Suprapubic skin (tissue), 4 donors: ENCODE measurements at places on chromosomes 6 and 20.

DNA sequence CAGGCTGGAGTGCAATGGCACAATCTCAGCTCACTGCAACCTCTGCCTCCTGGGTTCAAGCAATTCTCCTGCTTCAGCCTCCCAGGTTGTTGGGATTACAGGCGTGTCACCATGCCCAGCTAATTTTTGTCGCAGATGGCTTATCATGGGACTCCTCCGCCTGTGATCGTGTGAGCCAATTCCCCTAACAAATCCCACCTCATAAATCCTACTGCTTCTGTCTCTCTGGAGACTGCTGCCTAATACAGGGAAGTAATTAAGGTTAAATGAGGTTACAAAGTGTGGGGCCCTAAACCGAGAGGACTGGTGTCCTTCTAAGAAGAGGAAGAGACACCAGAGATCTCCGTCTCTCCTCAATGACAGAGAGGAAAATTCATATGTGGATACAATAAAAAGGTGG lies 52.0 kb downstream of the TRPC4AP start:
- DNase-seq = no peak

DNA sequence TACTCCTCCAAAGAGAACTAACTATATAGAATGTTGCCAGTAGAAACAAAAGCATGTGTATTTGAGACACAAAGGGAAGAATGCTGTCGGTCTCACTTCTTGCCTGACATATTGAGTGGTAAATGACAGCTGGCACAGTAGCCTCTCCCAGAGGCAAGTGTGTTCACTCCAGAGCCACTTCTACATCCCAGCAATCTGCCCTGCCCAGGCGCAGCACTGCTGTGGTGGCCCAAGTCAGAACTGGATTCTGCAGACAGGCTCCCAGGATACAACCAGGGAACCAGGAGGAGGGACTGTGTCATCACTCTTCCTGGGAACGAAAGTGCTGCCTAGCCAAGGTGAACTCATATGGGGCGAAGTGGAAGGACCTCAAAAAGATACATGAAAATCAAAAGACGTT lies 103.2 kb upstream of the ARMC2 start:
- peak; percentile 15 for DNase-seq

DNA sequence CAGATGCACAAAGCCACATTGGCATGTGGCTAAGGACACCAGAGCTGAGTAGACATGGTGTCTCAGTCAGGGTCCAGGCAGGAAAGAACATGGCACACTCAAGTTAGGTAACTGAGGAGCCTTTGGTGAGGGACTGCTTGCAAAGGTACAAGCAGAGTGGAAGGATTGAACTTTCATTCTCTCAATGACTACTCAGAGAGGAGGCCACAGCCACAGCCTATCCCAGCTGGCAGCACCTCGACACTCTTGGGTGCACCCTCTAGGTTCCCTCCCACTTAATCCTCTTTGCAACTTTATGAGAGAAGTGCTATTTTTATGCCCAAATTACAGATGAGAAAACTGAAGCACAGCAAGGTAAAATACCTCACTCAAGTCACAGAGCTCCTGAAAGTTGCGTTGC lies 73.4 kb downstream of the ISM1 start:
- no peak for DNase-seq

- DNase-seq = no peak
These were observed 72.7 kb downstream of the SOX4 start for GRCh38 chr6:21666201-21666691.

- DNase-seq = no peak
These were observed 65.3 kb downstream of the AIG1 start for GRCh38 chr6:143125864-143126573.

- DNase-seq = no peak
These were observed 120.1 kb upstream of the CCDC28A start for GRCh38 chr6:138653435-138653834.

DNA sequence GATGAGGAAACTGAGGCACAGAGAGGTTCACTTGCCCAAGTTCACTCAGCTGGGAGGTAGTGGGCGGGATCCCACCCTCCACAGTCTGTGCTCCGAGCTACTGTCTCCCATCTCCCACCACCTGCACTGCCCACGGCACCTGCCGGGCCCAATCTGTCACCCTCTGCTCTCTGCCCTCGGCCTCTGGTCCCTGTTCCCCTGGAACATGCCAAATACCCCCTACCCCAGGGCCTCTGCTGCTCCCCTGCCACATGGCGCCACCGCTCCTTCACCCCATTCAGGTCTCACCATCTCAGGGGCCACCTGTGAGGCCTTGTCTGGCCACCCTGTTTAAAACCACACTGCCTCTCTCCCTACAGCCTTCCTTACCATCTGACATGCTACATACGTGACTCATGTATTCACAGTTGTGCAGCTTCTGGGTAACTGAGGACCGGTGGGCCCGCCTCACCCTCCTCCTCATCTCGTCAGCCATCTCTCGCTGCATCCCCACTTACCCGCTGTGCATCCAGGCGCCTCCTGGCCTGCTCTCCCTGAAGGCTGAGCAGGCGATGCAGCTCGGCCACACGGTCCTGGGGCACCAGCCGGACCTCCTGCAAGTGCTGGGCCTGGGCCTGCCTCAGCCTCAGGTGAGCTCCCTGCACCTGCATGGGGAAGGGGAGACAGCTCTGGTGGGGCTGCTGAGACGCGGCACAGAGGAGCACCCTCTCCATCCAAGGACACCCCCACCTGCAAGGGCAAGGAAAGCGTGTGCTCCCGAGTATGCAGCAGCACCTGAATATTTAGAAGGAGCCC lies 50.6 kb downstream of the GINS1 start:
- no peak for DNase-seq

GRCh38 chr6:33410050-33410710 lies 634 bp upstream of the PHF1 start:
- DNase-seq = peak; percentile 98

GRCh38 chr6:74249658-74250057 lies 553.7 kb downstream of the CD109 start:
- DNase-seq = no peak

DNA sequence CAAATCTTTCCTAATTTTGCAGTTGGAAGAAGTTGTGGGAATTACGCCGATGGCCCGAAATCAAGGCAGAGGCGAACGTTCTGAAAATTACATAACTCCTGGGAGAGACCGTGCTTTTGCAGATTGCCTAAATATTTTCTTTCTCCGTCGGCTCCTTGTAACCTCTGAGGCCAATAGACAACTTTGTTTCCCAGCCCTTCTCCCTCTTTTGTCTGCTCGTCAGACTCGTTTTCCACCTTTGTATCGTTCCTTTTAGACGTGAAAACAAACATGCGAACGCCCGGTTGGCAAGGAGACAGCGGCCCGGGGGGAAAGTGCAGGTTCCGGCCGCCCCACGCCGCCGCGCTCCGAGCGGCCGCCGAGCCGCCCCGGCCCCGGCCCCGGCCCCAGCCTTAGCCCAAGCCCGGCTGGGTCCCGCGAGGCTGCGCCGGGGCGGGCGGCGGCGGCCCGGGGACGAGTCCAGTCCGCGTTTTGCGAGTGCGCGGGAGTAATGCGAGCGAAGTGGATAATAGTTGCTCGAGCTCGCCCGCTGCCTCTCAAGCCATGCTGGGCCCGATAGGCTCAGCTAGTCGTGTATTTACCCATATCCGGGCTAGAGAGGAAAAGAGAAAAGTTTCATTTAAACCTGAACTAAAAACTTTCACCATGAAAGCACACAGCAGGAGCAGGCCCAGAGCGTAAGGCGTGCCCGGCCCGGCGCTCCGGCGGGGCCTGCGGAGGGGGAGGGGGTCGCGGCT lies at the start of gene ARID1B:
Gene ARID1B (plus strand): TSS at position 539 of the 737 bp plus-strand sequence. CDS start 303 bp downstream, outside the sequence.
- peak; percentile 90 for DNase-seq

GRCh38 chr6:105894556-105894955 lies 191.6 kb upstream of the PRDM1 start:
- DNase-seq = no peak

DNA sequence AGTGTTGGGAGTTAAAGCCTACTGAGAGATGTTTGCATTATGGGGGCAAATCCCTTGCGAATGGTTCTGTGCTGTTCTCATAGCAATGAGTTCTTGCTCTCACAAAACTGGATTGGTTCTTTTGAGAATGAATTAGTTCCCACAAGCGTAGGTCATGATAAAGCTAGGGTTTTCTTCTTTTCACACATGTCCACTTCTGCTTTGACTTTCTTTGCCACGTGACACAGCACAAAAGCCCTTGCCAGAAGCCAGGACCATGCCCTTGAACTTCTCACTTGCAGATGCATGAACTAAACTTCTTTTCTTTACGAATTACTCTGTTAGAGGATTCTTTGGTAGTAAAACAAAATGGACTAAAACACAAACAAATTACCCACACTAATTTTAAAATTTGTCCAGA lies 922.8 kb downstream of the EPHA7 start:
- no peak for DNase-seq

- no peak for DNase-seq
These were observed 2.3 kb downstream of the TINAG start for GRCh38 chr6:54310377-54311152.

DNA sequence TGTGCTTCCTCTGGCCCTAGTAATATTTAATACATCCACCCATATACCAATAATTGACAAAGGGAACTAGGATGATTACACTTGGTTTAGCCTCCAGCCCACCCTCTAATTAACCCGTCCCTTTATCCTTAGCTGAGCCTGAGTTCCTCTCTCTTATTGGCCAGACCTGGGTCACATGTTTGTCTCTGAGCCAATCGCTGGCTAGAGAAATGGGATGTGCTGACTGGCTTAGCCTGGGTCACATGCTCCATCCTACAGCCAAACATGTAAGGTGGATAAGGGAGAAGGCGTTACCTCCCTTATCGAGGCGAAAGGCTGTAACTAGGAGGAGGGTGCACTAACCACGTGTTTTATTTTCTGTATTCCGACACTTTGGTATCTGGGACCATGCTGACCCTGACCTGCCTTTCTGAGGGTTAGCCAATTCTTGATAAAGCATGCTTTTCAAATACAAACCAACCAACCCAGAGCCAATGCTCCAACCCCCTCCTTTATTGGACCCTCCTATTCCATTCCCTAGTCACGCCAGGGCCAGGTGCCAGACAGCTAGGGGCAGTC lies 262.7 kb downstream of the PREX1 start:
- DNase-seq = no peak

DNA sequence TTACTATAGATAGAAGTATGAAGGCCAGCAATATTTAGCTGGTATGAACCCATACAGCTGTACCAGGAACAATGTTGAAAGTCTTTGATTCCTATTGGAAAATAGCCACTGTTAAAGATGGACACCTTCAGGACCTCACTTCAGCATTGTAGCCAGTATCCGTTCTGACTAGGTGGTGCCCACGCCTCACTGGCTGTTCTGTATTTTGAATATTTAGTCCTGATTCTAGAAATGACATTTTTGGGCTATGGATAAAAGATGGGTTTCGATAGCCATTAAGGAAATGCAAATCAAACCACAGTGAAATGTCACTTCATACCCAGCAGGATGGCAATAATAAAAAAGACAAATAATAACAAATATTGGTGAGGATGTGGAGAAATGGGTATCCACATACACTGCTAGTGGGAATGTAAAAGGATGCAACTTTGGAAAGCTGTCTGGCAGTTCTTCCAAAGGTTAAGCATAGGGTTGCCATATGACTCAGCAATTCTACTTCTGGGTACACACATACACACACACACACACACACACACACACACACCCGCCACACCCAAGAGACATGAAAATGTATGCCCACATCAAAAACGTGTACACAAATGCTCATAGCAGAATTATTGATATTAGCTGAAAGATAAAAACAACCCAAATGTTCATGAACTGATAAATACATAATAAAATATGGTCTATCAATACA lies 56.8 kb downstream of the UTRN start:
- DNase-seq = no peak

GRCh38 chr6:71512256-71512655 lies 223.6 kb downstream of the OGFRL1 start:
- no peak for DNase-seq

GRCh38 chr6:12654107-12654506 lies 62.5 kb upstream of the PHACTR1 start:
- no peak for DNase-seq

DNA sequence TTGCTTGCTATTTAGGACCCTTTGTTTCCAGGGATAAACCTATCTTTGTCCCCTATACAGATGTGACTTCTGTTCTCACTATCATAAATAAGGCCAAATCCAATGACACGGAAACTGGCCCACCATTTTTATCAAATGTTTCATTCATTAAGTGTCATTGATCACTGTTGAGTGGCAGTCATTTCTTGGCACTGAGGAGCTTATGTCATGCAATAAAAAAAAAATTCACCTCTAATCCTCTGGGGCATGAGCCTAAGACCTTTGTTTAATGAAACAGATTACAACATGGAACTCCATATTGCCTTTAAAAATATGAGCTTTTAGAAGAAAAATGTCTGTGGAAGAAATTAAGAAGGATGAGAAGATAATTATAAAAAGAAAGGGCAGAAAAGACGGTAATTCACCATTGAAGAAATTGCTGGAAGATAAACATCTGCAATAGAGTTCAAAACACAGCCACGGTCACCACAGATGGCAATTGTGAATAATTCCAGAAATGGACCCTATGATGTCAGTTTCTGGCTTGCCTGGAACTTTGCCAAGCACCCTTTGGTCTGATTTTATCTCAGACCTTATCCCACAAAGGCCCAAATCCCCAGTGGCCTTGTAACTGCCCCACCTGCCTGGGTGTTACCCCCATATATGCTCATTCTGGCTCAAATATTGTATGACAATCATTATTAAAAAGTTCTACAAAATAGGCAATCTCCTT lies 91.1 kb downstream of the DST start:
- no peak for DNase-seq

GRCh38 chr6:14910692-14911547 lies 334.9 kb upstream of the JARID2 start:
- DNase-seq = no peak

GRCh38 chr6:123329337-123329736 lies 307.4 kb downstream of the TRDN start:
- DNase-seq = no peak

DNA sequence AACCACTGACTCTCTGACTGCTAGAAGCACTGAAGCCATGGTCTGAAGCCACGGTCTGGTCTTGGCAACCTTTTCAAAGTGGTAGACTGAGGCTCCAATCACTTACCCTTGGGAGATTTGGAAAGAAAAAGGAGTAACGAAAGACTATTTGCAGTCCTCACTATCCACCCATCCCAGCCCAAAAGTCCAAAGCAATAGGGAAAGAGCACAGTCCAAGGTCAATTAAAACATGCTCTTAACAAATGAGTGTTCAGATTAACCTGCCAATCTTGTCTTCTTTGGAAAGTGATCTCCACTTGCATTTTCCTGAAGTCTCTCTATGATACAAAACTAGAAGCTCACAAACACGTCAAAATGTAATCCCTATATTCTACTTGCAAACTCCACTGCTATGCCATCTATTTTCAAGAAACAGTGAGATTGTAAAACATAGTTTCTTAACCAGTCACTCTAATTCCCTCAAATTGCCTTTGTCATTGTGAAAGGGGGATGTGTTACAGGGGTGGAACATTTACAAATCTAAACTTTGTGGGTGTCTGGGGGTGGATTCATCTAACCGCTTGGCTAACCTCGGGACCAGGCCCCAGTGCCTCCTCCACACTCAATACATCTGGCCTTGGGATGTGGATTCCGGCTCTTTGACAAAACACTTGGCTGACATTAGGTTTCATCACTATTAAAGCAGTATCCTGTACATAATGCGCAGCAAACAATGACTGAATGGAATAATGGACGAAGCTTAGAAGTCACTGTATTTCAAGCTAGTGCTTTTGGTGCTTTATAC lies 56.4 kb downstream of the B4GALT5 start:
- peak; percentile 72 for DNase-seq

GRCh38 chr6:169936355-169936975 lies 185.0 kb downstream of the ERMARD start:
- no peak for DNase-seq
